Body of pancreas (tissue), 4 donors: ENCODE measurements at places on chromosomes 7 and 10. TPM values are rescaled to one million over a fixed set of nuclear protein-coding genes. Genes with fewer than 3 reads are reported as not detected.

GRCh38 chr7:92768501-92769393 is 67.6 kb downstream of the CDK6 start:
- H3K27me3 ChIP-seq: no peaks in the 10 kb centered on the region
- no peak overlapping the region for H3K27ac ChIP-seq
- no peak for DNase-seq
- H3K4me1 ChIP-seq: peaks cover 19% of the 10 kb centered on the region

DNA sequence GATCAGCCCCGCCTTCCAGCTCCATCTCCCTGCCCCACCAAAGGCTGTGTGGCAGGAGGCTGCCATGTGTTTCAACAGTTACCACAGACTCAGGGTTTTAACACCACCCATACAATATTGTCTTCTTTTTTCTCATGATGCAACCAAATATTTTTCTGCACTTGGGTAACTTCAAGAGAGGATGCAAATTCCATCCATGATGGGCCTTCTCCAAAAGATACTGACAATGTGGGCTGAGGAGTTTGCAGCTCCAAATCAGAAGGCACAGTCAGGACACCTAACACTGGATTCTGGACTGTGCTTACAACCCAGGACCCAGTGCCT is 347.9 kb downstream of the GRID1 start:
- H3K27ac ChIP-seq: peak overlapping the region; percentile 75
- no peak for DNase-seq
- H3K36me3 ChIP-seq: no peaks in the 10 kb centered on the region
- no peak overlapping the region for H3K4me3 ChIP-seq
- H3K4me1 ChIP-seq: peaks cover 36% of the 10 kb centered on the region
- no peaks in the 10 kb centered on the region for H3K27me3 ChIP-seq

Gene VSTM4
- 5.6 TPM for total RNA-seq

GRCh38 chr7:150937848-150938561 is 40.1 kb downstream of the KCNH2 start:
- H3K36me3 ChIP-seq: no peaks in the 10 kb centered on the region
- H3K4me3 ChIP-seq: no peak overlapping the region
- H3K4me1 ChIP-seq: no peaks in the 10 kb centered on the region
- no peaks in the 10 kb centered on the region for H3K27me3 ChIP-seq

Gene PTF1A
- total RNA-seq: 138 TPM

DNA sequence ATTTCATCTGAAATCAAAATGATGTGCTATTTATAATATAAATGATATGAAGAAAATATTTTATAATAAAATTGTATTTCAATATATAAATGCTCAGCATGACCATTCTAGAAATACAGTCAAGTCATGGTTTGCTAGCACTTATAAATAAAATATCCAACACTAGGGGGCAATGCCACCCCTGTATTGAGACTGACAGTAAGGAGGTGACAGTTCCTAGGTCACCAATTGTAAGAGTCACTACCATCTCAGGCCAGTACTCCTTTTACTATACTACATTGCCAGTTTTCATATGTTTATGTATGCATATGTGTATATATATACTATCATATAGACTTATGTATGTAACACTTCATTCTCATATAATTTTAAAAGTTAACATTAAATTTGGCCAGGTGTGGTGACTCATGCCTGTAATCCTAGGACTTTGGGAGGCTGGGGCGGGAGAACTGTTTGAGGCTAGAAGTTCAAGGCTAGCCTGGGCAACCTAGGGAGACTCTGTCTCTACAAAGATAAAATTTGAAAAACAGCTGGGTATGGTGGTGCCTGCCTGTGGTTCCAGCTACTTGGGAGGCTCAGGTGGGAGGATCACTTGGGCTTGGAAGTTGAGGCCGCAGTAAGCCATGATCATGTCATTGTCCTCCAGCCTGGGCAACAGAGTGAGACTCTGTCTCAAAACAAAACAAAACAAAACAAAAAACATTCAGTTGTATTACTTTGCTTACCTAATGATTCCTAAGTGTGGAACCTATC is 2.4 kb upstream of the CNOT4 start:
- H3K27me3 ChIP-seq: no peaks in the 10 kb centered on the region
- H3K4me1 ChIP-seq: peaks cover 14% of the 10 kb centered on the region
- no peak overlapping the region for H3K4me3 ChIP-seq
- H3K36me3 ChIP-seq: no peaks in the 10 kb centered on the region
- H3K27ac ChIP-seq: no peak overlapping the region

- DNase-seq: no peak
- H3K36me3 ChIP-seq: no peaks in the 10 kb centered on the region
- no peaks in the 10 kb centered on the region for H3K4me1 ChIP-seq
- no peak overlapping the region for H3K27ac ChIP-seq
- no peaks in the 10 kb centered on the region for H3K27me3 ChIP-seq
- H3K4me3 ChIP-seq: no peak overlapping the region
Measured at GRCh38 chr10:32738958-32739357, 219.1 kb downstream of the ITGB1 start.

- H3K4me3 ChIP-seq: no peak overlapping the region
- no peak for DNase-seq
Measured at GRCh38 chr10:98916526-98917125, 319.0 kb downstream of the HPSE2 start.

Gene CCNJ
- 3.9 TPM for total RNA-seq

DNA sequence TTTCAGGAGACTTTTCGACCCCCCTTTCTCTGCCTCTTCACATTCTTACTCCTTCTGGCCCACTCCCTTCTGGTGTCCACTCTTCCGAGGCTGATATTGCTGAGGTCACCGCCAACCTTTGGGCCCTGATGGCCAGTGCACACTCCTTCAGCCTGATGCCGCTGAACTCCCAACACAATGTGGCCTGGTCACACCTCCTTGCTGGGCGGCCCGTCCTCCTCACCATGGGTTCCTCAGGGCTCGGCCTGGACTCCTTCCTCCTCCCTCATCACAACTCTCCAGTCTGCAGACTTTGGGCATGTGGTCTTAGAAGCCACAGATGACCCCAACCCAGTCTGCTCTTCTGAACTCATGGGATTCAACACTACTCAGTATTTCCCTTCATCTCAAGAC is 583.0 kb upstream of the MGMT start:
- H3K27ac ChIP-seq: no peak overlapping the region
- no peaks in the 10 kb centered on the region for H3K36me3 ChIP-seq
- no peak for DNase-seq
- H3K4me3 ChIP-seq: no peak overlapping the region
